ENCODE measurements at places on chromosomes 11 and 22.

DNA sequence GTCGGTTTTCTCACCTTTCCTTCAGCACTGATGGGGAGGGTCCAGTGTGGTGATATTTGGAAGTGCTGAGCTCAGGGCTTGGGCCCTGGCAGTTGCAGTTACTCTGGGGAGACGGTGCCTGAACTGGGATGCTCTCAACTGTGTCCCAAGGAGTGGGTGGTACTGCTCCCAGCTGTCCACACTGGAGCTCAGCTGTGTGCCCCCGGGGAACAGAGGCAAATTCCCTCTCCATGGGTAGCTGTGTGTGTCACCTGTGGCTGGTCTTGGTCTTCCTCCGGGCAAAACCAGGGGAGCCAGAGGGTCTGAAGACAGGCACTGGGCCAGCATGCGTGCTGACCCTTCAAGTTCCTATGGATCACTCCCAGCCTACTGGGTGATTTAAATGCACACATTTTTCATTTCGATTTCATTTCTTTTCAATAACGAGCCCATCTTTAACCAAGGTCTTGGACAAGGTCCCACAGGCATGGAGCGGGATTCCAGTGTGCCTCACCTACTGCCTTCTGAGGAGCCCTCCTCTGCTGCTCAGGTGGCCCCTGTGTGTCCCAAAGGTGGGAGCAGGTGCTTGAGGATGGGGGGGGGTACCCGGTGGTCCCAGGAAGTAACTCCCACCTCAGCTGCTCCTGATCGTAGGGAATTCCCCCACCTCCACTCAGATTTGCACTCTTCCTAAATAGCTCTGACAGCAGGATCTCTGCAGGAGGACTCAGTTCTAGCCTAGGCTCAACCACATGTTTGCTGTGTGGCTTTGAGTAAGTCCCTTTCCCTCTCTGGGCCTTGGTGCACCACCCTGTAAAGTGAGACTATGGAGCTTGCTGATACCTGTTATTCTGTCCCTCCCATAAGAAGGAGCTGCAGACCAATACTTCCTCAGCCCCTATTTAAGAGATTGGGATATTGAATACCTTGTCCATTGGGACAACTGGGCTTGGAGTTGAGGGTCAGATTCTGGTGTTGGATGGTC lies 16.8 kb downstream of the PRDM11 start:
- DNase-seq = no peak

DNA sequence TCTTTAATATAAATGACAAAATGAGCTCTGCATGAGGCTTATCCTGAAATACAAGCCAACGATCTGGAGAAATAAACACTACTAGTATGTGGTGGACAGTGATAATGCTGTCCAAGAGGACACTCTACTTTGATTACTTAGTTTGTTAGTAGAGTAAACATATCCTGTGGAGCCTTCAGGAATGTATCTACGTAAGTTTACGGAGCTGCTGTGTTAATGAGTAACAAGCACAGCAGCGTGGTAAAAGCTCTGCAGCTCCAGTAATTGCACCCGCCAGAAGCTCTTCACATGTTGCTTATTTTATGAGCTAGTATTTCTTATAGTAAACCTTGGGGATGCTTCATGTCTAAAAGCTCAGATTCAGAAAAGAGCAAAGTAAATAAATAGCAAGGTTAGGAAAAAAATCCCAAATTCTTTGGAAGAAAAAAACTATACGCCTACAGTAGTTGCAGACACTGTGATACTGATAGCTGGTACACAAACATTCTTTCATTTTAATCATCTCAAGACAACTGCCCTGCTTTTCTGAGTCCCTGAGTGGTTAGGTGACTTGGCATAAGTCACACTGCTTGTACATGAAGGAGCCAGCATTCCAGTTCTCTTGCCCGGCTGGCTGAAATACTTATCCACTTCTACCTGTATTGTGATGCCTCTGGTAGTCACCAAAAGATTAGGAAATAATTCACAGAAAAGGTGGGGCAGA lies 32.7 kb upstream of the CCDC34 start:
- DNase-seq = no peak

DNA sequence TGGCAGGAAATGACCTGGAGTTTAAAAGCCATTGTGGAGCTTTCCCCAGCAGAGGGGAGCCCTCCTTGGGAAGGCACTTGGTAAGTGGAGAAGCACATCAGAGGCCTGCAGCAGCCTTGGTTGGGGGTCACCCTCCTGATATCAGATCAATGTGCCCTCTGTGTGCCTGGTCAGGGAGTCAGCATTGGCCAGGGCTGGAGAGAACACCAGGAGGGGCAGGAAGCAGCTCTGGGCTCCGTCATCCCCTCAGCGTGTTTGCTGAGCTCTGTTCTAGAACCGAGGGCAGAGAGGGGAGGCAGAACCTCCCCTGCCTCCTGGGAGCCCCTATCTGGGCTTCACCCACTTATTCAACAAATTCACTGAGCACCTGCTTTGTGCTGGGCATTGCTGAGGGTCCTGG lies 846.0 kb downstream of the TBC1D22A start:
- no peak for DNase-seq

GRCh38 chr22:17101475-17102296 lies 16.9 kb downstream of the IL17RA start:
- DNase-seq = no peak
